ENCODE measurements at places on chromosomes 2 and 18.
A peak's percentile ranks its signal among the peaks of the same experiment; 100 is the strongest.

- DNase-seq, result no peak
These were observed 1671.8 kb upstream of the SLC39A10 start for GRCh38 chr2:193985272-193985671.

DNA sequence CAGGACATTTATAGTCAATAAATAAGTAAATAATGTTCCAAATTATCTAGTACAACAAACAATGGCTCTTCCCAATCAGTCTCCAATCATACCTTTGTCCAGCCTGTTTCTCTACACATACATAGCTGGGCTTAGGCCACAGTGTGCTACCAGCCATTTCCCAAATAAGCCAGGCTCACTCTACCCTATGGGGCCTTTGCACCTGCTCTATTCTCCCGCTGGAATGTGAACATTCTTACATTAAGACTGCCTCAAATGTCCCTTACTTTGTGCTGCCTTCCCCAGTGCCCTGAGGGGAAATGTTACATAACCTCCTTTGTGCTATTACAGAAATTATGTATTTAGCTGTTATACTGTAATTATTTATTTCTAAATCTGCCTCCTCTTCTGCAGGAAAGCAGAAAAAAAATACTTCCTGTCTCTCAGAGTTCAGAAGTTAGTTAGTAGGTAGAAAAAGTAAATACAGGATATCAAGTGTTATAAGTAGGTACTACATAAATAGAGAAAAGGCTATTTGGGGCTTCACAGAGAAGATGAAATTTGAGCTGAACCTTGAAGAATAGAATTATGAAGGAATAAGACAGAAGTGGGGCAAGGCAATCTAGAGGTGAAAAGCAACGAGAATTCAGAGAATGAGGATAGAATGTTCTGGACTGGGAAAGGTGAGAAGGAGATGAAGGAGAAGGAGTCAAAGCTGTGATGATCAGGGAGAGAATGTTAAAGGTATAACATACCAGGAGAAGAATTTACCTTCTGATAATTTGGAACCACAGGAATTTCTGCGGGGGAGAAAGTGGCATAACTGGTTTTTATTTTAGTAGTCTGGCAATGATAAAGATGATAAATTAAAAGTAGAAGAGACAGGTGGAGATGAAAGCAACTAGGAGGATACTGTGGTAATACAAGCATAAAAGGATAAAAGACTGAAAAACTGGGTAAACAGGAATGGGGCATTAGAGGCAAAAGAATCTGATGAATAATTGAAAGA lies 37.0 kb downstream of the ROCK1 start:
- no peak for DNase-seq

GRCh38 chr2:238688193-238689153 lies 159.4 kb upstream of the TWIST2 start:
- no peak for DNase-seq

DNA sequence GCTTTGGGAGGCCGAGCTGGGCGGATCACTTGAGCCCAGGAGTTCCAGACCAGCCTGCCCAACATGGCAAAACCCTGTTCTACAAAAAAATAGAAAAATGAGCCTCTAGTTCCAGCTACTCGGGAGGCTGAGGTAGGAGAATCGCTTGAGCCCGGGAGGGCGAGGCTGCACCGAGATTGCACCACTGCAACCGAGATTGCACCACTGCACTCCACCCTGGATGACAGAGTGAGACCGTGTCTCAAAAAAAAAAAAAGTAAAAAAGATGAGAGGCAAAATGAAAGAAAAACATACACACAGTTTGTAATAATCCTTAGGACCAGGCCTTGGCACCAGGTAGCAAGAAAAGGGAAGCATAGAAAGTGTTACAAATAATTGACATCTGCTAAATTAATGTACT lies 22.0 kb downstream of the RBM43 start:
- DNase-seq, result no peak

GRCh38 chr18:8962192-8962779 lies 140.2 kb upstream of the NDUFV2 start:
- DNase-seq, result no peak

DNA sequence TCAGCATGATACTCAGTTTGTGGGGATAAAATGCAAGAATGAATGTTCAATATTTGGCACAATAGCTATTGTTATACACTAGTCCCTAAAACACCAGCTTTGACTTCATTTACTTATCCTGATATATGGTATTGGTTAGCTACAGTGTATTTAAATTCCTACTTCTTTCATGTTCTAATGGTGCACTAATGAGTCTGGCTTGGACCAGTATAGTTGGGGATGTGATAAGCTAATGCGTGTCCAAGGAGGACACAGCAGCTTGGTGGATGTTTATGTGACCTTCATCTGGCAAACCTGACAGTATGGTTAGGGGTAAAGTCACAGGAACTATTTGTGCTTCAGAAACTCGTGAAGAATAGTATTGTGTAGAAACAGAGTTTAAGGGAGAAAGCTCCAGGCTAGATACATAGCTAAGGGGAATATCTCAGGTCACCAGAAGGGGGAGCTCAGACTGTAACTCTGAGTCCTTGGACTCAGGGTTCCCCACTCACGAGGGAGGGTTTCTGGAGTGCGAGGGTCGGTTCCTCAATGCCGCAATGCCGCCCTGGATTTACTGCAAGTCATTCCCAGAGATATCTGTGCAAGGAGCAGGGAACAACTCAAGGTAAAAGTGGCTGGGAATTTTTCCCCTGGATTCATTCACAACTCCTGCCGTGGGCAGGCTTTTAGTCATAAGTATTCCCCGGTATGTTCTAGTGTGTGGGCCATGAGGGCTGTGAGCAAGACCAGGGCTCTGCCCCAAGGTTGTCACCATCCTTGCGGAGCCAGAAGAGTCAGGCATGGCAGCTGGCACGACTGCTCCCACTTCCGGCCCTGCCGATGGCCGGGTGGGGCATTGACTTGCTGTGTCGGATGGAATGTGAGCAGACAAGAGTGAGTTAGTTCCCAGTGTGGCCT lies 14.5 kb downstream of the IL1R2 start:
- peak; percentile 28 for DNase-seq

- DNase-seq, result no peak
These were observed 150.9 kb downstream of the CD8B2 start for GRCh38 chr2:106638043-106638442.

DNA sequence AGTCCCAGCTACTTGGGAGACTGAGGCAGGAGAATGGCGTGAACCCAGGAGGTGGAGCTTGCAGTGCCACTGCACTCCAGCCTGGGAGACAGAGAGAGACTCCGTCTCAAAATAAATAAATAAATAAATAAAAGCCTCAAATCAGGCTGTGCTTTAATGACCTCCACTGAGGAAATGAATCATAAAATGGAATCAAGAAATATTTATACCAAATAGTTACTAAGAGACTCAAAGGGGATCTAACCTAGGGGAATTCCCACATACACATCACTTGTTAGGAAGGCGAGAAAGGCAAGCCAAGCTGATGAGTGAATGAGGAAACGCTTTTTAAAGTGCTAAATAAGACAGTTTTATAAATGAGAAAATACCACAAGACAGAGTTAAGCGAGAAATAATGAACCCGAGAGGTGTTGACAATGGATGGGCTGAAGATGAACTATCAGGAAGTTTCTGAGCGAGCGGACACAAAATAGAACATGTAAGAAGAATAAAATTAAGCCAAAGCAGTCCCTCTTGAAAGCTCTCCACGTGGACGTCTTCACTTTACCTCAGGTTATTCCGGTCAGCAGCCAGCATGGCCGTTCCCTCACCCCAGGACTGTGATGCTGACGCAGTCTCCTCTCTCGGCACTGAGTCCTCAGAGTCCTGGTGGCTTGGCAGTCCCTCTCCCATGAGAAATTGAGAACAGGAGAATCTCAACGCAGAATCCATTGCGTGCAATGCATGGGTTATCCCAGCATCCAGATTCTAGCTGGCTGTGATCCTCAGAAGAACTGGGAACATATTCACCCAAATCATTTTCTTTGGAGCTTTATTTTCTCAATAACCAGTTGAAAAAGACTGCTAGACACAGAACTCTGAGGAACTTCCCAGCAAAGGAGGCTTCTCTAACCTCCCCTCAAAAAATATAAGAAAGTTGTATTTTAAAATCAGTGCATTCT lies 22.3 kb downstream of the PXDN start:
- DNase-seq, result peak; percentile 97

GRCh38 chr2:101958061-101958460 lies 33.7 kb upstream of the IL1R2 start:
- no peak for DNase-seq

GRCh38 chr2:176680916-176681516 lies 411.8 kb downstream of the MTX2 start:
- no peak for DNase-seq

DNA sequence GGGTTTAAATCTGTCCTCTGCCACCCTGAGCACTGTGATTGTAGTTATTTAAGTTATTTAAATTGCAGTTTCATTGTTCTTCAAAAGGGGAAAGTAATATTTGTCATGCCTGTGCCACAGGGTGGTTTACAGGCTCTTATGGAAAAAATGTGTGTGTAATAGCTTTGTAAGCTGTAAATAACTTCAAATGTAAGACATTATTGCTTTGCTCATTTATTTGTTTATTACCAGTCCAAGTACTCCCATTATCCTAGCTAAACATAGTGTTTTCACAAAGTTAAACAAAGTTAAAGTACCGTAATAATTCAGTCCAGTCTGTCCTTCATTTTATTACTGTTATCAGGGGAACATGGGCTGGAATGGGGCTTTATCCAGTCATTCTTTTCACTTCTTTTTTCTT lies 43.4 kb upstream of the IGFBP2 start:
- DNase-seq, result no peak

GRCh38 chr18:10298346-10298745 lies 156.1 kb upstream of the APCDD1 start:
- no peak for DNase-seq

- DNase-seq, result no peak
These were observed 47.8 kb upstream of the FOSL2 start for GRCh38 chr2:28344756-28345373.

GRCh38 chr2:197092431-197092830 lies 165.9 kb upstream of the PGAP1 start:
- DNase-seq, result no peak

GRCh38 chr2:26483516-26483915 lies 5.6 kb upstream of the OTOF start:
- no peak for DNase-seq

GRCh38 chr2:214465363-214466146 lies 54.7 kb downstream of the VWC2L start:
- DNase-seq, result peak; percentile 34

- no peak for DNase-seq
These were observed 93.9 kb upstream of the CD226 start for GRCh38 chr18:70041459-70042050.
